ACHN (cell line): ENCODE measurements at places on chromosomes 4 and X.

DNA sequence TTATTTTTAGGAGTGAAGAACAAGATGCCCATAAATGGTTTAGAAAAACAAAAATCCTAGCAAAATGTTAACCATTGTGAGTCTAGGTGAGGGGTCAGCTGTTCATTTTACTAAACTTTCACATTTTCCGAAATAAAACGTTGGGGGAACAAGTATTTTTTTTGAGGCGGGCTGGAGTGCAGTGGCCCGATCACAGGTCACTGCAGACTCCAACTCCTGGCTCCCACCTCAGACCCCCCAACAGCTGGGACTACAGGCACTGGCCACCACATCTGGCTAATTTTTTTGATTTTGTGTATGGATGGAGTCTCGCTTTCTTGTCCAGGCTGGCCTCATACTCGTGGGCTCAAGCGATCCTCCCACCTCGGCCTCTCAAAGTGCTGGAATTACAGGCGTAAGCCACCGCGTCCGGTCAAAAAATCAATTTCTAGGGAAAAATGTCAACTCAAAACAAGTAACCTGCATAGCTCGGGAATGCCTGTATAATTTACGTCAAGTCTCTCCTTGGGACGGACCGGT is 742 bp upstream of the TAF1 start:
- no peak for DNase-seq

DNA sequence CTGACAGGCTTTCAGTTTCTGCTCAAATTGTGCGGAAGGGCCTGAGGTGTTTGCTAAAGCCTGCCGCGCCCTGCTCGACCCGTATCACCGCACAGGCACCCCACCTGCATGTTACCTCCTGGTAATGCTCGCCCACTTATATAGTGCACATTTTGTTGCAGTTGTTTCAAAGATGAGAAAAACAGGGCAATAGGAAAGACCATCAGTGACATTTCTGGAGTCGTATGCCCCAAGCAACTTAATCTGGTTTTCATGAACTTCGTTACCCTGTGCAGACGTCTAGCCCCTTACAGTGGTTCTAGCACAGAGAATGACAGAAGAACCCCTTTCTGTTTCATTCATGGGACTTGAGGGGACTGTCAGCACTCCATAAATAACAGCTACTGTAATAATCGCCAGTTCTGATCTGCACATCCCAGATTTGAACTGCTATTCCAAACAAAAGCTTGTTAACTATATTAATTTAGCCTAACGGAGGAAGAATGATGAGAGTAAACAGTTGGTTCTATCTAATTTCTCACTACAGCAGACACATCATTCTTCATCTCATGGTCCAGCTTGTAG is 940 bp upstream of the DCTD start:
- no peak for DNase-seq

- no peak for DNase-seq
These were observed 80.4 kb upstream of the GRPR start for GRCh38 chrX:16042980-16043379.

DNA sequence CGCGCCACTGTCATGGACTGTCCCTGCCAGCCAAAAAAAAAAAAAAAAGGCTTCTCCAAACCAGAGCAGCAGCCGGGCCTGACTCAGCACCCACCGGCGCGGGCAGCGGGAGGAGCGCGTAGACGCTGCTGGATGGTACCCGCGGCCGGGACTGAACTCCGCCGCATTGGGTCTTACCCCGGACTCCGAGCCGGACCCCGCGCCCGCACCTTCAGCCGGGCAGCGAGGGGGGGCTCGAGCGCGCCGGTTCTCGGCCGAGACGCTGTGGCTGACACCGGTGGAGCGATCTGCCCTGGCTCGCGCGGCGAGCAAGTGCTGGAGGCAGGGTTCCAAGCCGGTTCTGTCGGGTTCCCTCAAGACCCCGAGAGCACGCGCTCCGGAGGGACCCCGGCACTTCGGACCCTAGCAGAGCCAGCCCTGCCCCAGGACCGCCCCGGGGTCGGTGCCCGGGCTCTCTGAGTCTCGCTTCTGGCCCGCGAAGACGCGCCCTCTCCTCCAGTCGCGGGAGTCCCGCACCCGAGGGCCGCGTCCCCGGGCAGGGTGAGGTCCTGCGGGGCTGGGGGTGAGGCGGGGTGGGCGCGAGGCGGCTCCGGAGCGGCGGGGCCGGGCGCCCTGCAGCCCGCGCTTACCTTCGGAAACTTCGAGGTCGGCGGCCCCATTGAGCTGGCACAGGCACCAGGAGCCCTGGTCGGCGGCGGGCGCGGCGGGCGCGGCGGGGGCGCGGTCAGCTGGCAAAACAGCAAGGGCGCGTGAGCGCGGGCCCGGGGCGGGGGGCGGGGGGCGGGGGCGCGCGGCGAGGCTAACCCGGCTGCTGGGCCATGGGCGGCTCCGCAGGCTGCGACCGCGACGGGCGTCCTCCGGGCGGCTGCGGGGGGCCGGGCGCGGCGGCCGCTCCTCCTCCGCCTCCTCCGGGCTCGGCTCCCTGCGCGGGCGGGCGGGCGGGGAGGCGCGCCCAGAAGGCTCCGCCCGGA is 11.8 kb upstream of the MAN2B2 start:
- DNase-seq, result no peak

GRCh38 chr4:155891058-155891457 is 12.4 kb upstream of the TDO2 start:
- no peak for DNase-seq

DNA sequence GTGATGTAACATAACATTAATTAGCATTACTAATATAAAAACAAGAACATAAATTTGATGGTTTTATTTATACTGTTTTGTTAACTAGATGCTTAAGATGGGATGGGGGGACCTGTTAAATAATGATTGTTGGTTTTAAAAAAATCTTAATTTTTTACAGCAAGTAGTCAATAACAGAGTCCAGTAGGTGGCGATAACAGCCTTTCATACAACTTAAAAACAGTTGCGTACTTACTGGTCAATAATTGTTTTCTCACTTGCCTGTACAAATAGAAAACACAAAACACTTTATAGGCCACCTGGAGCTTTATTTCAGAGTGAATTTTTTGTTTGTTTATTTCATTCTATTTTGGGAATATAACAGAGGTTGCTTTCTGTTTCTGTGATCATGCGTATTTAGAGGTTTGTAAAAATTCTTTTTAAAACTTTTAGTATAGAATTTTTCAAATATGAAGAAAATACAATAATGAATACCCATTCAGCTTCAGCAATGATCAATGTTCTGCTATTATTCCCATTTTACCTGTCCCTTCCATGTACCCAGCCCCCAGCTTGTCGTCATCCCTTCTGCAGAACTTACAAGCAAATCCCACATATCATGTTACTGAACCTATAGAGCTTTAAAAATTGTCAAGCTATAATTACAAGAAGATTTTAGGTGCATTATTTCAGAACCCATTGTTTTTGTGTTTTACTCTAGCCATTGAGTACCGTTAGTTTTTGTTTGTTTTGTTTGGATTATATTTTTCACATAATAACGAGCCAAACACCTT is 97.1 kb downstream of the MRPL1 start:
- peak; percentile 67 for DNase-seq

DNA sequence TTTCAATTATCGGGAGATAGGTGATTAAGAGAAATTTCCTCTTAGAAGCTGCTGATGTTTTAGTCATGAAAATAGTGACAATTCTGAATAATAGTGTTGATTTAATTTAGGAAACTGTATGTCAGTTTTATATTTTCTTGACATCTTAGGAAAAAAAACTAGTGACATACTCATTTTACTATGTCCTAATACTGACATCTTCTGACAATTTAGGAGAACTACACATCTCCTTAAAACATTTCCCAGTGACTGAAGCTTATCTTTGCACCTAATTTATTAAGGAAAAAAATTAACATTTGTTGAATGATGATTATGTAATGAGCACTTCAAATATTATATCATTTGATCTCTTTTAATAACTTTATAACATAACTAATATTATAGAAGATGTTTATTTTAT is 42.0 kb upstream of the RBMXL3 start:
- peak; percentile 6 for DNase-seq

DNA sequence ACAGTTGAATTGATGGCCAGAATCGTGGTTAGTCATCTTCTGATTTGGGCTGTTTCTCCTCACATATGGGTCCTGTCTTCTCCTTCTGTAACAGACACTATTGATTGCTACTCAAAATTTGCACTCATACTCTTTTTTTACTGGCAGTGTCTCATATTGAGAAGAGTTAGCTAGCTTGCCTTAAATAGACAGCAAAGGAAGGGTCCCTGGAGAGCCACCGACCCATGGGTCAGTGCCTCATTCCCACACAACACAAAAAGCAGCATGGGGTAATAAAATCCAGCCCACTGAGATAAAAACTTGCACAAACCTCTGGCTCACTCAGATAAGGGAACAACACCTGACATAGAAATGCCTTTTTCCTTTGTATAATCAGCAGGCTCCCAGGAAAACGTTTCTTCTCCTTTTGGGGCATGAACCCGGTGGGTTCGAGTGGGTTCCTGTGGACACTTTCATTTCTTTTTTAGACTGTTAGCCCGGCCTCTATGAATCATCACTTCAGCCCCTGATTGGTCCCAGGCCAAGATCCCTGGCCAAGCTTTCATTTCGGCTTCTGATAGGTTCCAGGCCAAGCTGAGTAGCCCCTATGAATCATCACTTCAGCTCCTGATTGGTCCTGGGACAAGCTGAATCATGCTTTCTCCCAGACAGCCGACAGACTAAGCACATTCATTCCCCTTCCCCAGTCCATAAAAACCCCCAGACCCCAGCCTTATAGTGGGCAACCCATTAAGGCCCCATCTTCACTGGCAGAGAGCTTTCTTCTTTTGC is 408.1 kb downstream of the DCAF12L2 start:
- DNase-seq, result peak; percentile 80

- peak; percentile 82 for DNase-seq
These were observed 146.8 kb downstream of the PPP3CA start for GRCh38 chr4:101200561-101200960.

GRCh38 chr4:110139815-110140214 is 58.6 kb downstream of the ELOVL6 start:
- no peak for DNase-seq

- DNase-seq, result no peak
These were observed 53.1 kb downstream of the GK start for GRCh38 chrX:30706216-30706775.

DNA sequence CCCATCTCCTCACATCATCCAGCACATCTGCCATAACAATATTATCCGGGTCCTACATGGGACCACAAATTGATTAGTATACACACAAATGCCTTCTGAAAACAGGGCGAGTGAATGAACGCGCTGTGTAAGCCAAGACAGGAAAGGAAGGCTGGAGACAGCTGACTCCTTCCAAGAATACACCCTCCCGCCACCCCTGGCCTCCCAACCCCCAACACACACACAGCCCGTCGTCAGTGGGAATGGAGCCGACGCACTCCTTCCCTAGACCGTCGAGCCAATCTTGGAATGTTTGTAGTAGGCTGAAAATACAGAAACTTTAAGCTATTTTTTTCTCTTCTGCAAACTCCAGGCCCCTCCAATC is 319 bp upstream of the MAGEH1 start:
- DNase-seq, result no peak

GRCh38 chrX:73577361-73577760 is 14.4 kb downstream of the CHIC1 start:
- peak; percentile 65 for DNase-seq

DNA sequence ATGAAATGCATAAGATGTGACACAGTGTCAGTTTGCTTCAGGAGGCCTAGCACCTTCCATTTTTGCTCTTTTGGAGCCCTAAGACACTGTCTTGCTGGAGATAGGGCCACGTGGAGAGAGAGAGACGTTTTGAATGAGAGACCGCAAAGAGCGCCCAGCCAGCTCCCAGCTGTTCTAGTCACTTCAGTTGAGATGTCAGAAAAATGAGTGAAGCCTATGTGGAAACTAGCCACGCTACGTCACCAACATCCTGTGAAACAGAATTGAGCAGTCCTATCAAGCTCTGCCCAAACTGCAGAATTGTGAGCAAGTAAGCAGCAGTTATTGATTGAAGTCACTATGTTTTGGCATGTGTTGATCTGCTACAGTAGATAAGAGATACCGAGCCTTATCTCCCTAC is 13.1 kb downstream of the GPR82 start:
- no peak for DNase-seq

GRCh38 chrX:105773801-105774200 is 48.5 kb upstream of the NRK start:
- DNase-seq, result no peak

GRCh38 chrX:7286168-7286837 is 138.3 kb upstream of the PUDP start:
- DNase-seq, result no peak

DNA sequence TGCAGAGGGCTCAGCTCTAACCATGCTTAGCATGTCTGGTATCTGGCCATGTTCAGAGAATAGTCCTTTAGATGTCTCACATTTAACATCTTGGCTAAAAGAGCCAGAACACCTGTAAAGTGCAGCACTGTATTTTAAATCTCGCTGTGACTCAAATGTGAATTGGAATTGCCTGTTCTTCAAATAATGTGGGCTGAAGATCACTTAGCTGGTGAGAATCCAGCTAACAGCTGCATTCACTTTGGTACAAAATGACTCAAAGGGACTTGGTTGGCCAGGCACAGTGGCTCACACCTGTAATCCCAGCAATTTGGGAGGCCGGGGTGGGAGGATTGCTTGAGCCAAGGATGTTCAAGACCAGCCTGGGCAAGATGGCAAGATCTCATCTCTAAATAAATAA is 63.5 kb upstream of the PLAC8 start:
- DNase-seq, result no peak

DNA sequence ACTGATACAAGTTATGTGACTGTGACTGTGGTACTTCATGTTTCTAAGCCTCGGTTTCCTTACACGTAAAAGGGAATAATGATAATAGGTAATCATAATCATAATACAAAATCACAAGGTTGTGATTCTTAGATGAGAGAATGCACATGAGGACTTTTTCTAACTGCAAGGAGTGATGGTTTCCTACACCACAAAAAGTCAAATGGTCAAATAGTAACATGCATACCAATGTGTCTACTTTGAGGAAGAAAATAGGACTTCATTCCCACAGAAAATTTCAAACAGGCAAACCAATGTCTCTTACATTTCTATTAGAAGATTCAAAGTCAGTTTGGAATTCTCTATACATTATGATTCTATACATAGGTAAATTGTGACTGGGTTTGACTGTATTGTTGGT is 368.7 kb upstream of the FTHL17 start:
- no peak for DNase-seq

- DNase-seq, result no peak
These were observed 880 bp upstream of the ETDC start for GRCh38 chrX:135308345-135308855.

GRCh38 chr4:646460-646859 is 21.1 kb downstream of the PDE6B start:
- no peak for DNase-seq

DNA sequence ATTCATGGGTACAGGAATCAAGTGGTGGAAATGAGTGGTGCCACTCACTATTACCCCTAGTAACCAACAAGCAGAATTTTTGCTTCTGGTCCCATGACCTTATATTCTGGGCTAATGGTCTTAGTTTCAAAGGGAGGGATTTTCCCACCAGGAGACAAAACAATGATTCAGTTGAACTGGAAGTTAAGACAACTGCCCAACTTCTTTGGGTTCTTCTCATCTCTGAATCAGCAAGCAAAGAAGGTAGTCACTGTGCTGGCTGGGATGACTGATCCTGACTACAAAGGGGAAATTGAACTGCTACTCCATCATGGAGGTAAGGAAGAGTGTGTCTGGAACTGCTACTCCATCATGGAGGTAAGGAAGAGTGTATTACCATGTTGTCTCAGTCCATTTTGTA is 87.2 kb downstream of the IL13RA2 start:
- no peak for DNase-seq
